ENCODE measurements at places on chromosomes 2 and 18.

GRCh38 chr2:171399292-171399691 lies 34.5 kb downstream of the METTL8 start:
- no peak for DNase-seq

DNA sequence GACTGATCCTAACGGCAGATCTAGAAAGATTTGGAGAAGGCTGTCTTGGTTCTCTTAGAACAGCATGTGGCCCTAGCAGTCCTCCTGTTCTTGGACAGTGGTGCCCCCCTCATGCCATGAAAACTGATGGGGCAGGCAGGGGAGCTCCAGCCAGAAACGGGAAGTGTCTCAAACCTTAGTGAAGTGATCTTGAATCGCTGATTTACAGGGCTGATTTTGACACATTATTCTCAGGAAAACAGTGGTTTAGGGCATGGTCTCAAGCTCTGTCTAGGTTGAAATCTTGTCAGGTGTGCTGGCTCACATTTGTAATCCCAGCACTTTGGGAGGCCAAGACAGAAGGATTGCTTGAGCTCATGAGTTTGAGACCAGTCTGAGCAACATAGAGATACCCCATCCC lies 37.8 kb downstream of the SRSF7 start:
- no peak for DNase-seq

- DNase-seq: no peak
Measured at GRCh38 chr2:102005989-102006885, 14.5 kb downstream of the IL1R2 start.

- no peak for DNase-seq
Measured at GRCh38 chr2:1856475-1856874, 112.2 kb upstream of the PXDN start.

- DNase-seq: no peak
Measured at GRCh38 chr2:111094691-111095090, 26.0 kb upstream of the BCL2L11 start.

- DNase-seq: no peak
Measured at GRCh38 chr2:217335341-217335966, 475.6 kb upstream of the TNP1 start.

- no peak for DNase-seq
Measured at GRCh38 chr2:37084797-37085196, 479 bp downstream of the GPATCH11 start.

DNA sequence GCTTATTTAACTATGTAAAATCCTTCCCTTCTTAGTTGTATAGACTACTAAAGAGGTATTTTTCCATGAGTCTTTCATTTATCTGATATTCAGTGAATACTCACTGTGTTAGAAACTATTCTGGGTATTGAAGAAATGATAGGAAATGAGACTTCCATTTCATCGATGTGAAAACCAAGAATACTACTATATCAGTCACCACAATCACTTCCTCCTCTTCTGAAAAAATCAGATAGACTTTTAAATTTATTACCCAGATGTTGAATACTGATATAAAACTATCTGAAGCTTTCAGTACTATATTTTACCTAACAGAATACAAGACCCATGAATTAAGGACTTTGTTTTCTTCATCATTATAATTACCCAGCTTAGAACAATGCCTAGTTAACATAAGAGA lies 1801.1 kb upstream of the CELF4 start:
- DNase-seq: no peak

DNA sequence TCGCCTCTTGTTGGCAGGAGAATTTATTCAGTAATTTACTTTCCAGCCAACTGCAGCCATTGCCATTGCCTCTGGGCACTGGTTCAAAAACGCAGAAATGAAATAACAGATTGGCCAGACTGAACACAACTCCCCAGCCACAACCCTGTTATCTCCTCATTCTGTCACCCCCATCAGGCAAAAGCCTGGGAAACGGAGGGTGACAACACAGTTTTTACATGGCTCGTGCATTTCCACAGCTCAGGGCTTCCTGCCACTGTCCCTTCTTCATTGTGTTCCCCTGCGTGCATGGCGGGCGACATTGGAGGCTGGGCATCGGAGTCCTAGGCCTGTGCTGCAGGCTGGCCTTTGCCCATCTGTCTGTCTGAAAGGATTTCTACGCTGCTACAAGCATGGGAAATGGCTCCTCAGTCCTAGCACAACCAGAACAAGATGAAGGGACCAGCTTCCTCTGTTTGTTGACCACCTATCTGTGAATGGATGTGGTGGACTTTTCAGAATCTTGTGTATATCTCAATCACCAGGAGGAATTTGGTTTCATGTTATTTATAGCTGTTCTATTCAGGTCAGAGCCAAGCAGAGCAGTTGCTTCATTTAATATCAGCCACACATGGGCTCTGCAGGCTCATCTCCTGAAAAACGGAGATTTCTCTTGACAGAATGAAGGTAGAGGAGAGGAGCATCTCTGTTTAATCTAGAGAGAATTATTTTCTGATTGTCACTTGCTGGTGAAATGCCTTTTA lies 107.0 kb downstream of the MGAT5 start:
- no peak for DNase-seq

DNA sequence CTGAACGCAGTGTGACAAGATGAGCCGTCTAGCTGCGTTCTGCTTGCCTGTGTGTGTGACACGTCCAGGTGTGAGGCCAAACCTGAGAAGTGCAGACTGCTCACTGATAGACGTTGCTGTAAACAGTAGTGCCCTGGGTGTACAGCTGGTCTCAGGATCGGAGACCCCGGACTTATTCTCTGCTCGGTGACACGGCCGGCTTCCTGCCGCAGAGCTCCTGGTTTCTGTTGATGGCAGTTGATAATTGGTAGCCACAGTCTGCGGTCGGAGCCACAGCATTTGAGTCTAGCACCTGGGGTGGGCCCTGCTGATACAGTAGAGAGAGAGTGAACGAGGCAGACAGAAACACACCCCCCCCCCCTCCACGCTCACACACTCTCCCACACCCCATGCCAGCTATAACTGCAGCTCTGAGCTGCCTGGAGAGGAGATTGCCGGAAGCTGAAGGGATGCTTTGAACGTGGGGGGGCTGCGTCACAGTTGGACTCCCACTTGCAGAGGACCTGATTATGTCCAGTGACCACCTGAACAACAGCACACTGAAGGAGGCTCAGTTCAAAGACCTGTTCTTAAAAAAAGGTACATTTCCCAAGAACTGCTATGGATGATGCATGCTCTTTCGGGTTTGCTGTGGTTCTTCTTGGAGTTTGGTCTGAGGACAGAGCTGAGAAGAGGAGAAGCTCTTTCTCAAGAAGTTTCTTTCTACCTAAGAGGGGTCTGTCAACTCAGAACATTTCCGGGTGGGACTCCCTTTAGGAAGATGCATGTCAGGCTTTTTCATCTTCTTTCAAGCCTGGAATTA lies 114.0 kb downstream of the FAM210A start:
- no peak for DNase-seq

DNA sequence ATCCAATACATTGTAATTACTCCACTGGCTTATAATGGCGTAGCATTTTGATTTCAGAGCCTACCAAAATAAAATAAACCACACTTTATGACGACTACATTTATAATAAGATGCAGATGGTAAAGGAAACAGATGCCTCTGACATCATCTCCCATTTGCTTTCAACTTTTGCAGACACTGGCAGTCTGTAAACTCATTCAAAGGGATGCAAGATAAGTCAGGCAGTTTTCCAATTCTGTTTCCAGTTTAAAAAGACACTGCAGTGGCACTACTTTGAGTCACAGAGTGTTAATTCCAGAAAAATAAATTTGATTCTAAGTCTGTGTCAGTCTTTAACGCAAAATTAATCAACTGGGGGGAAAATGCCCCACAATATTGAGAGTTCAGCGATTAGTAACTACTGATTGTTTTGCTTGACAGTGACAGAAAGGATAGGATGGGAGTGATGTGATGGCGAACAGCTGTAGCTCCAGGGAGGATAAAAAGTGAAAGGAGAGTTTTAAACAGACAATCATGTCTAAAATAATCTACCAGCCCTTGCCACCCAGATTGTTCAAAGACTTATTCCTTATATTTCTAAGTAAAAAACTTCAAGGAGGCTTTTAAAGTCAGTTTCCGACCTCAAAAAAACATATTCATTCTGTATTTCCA lies 6.7 kb downstream of the DSEL start:
- no peak for DNase-seq

- no peak for DNase-seq
Measured at GRCh38 chr18:58770601-58771000, 94.1 kb upstream of the ZNF532 start.
